ENCODE measurements at places on chromosomes 12 and 14. TPM values are rescaled to one million over a fixed set of nuclear protein-coding genes. Genes with fewer than 3 reads are reported as not detected.

DNA sequence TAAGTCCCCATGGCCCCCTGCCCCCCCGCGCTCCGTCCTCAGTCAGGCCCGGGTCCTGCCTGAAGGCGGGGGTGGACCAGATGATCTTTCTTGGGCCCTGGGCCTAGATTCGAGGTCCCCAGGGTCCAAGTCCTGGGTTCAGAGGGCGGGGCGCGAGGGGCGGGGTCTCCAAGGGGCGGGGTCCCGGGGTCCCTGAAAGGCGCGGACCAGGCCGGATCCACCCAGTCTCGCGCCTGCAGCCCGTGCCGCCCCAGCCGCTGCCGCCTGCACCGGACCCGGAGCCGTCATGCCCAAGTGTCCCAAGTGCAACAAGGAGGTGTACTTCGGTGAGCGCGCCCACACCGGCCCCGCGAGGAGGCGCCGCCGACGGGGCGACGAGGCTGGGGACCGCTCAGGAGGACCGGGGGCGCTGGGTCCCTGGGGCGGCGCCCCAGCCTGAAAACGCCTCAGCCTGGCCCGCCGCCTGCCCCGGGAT lies 325 bp downstream of the CRIP1 start:
- no peak for DNase-seq

GRCh38 chr12:4648501-4649357 lies at the start of the genes AKAP3 and NDUFA9:
Gene AKAP3, minus strand, starts transcription at chr12:4649051. Its CDS starts 10,855 bp downstream, at chr12:4638196.
Gene NDUFA9, plus strand, starts transcription at chr12:4649114. Its CDS starts 13 bp downstream, at chr12:4649127.
- DNase-seq: peak; percentile 94

DNA sequence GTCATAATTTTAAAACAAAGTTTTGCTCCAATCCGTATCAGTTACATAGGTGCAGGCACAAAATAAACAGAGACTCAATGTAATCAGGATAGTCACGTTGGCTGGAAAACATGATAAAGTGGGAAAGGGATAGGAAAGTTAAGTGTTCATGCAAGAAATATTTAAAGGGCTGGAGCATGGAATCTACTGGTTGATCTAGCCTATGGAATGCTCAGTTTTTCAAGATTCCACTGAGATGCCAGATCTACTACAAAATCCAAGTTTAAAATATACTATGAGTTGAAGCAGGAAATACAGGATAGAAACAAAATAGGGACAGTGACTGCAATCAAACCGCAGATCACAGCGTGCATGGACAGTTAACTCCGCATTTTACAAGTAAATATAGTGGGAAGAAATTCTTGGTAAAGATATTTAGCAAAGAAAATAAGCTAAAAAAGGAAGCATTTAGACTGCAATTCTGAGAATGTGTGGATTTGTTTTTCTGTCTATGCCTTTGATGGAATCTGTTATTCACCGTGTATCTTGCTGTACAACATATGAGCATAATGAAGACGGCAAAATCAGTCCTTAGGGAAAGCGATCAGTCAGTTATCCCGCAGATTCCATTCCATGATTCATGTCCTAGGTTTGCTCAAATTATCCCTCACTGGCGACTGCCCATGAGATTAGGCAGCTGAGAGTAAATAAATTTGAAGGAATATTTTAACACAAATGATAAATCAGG lies 1044.3 kb downstream of the FLRT2 start:
- no peak for DNase-seq

Gene DCP1B
- 2.1 TPM for total RNA-seq

Gene IFNG-AS1
- 0.19 TPM for total RNA-seq
